Skeletal muscle tissue (tissue), 5 donors: ENCODE measurements at places on chromosomes 3 and 15. TPM values are rescaled to one million over a fixed set of nuclear protein-coding genes. Genes with fewer than 3 reads are reported as not detected.

The ZMAT3 gene
- 5.2 TPM for total RNA-seq

The TF gene
- 3.1 TPM for total RNA-seq

The RPLP1 gene
- 119 TPM for total RNA-seq

The C3orf85 gene
- total RNA-seq = not detected

The RNU6-1 gene
- not detected for total RNA-seq

The GPR176 gene
- total RNA-seq = 6.3 TPM

The GUCA1C gene
- not detected for total RNA-seq

The CHRM5 gene
- total RNA-seq = not detected

The NR2E3 gene
- 1.0 TPM for total RNA-seq

The ALS2CL gene
- total RNA-seq = 5.2 TPM

The ALG1L2 gene
- total RNA-seq = 3.7 TPM

The FHIT gene
- total RNA-seq = 4.2 TPM

The SNTN gene
- not detected for total RNA-seq

The PPM1L gene
- total RNA-seq = 14.1 TPM

The PLOD2 gene
- 22.4 TPM for total RNA-seq

The CCDC54 gene
- not detected for total RNA-seq

The CHRNA5 gene
- 0.52 TPM for total RNA-seq

The TTLL3 gene
- 13.6 TPM for total RNA-seq

The TEX9 gene
- total RNA-seq = 3.7 TPM

The PDCD6IP gene
- total RNA-seq = 51.7 TPM

The DUOXA2 gene
- total RNA-seq = not detected

The NEO1 gene
- total RNA-seq = 31.3 TPM

The IL16 gene
- 4.7 TPM for total RNA-seq

The LMAN1L gene
- not detected for total RNA-seq

The ST3GAL6 gene
- 14.1 TPM for total RNA-seq

The NANOGP8 gene
- total RNA-seq = not detected

The LIPC gene
- under 0.01 TPM for total RNA-seq

The GATM gene
- 309 TPM for total RNA-seq

The SI gene
- not detected for total RNA-seq

The GJD2 gene
- not detected for total RNA-seq

The P2RY13 gene
- 2.6 TPM for total RNA-seq

The GOLGA6L7 gene
- total RNA-seq = not detected

The CHP1 gene
- 44.9 TPM for total RNA-seq

The RNF13 gene
- 98.6 TPM for total RNA-seq

The SERPINI2 gene
- total RNA-seq = not detected

The HAUS2 gene
- 9.4 TPM for total RNA-seq

The KLHL40 gene
- 179 TPM for total RNA-seq

The RARB gene
- 20.9 TPM for total RNA-seq

The MEIS2 gene
- 4.2 TPM for total RNA-seq

The MESP2 gene
- not detected for total RNA-seq
